ENCODE measurements at places on chromosomes 1 and 21.
A peak's percentile ranks its signal among the peaks of the same experiment; 100 is the strongest.

DNA sequence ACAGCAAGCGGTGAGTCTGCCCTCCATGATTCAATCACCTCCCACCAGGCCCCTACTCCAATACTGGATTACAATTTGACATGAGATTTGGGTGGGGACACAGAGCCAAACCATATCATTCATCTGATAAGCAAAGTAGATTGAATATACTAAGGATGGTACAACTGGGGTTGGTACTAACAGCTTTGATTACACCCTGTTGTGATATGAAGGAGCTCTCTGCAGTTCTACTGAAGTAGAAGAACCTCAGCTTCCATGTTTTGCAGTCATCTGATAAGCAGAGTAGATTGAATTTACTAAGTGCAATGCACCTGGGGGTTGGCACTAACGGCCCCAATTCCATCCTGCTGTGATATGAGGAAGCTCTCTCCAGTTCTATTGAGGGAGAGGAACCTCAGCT is 31.1 kb downstream of the RWDD3 start:
- no peak for DNase-seq

GRCh38 chr1:204370176-204370575 is 10.4 kb upstream of the PLEKHA6 start:
- no peak for DNase-seq

DNA sequence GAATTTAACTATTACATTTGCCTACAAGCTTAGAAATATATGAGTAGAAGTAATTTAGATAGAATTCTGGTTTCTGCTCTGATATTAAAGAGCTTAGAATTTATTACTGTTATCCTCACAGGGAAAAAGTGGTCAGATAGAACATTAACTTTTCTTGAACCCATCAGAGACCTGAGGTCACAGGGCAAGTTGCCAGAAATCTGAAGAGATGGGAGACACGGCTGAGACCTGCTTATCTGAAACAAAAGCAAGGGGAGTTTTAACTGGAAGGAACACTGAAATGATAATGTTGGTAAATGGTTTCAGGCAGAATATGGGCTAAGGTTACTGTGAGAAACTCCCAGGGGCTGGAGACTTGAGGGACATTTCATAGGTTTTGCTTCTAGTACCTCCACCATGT is 28.0 kb upstream of the USP25 start:
- DNase-seq: no peak

DNA sequence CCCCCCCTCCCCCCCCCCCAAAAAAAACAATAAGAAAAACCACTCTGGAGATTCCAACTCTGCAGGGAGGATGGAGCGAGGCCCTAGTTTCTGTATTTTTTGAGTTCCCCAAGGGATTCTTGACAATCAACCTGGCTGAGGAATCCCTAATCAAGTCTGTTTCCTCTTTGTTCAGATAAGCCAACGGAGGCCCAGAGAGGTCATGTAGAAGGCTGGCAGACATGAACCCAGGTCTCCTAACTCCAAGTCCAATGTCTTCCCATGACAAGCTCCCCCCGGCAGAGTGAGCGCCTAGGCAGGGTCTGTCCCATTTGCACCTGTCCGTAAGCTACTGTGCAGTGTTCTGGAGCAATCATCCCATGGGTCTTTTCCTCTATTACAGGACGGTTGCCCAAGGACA is 39.5 kb downstream of the LRRC71 start:
- DNase-seq: no peak

- peak; percentile 14 for DNase-seq
These were observed 116.3 kb downstream of the DAB1 start for GRCh38 chr1:57307392-57308170.

GRCh38 chr1:230852959-230853358 is 15.4 kb downstream of the C1orf198 start:
- DNase-seq: no peak

DNA sequence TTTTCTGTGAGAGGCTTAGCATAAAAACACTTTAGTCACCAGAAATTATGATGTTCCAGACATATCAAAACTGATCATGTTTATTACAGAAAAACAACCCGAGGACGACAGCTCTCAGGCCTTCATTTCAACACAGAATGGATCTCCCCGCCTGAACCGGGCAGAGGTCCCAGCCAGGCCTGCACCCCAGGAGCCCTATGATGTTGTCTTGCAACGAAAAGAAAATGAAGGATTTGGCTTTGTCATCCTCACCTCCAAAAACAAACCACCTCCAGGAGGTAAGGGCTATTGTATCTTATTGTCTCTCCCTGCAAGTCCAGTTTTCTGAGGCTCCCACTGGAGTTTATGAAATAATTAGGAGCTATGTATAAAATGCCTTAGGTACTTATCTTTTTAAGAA is 105.5 kb downstream of the PHTF1 start:
- no peak for DNase-seq

Measured in kidney capillary endothelial cell (primary cell).